Stimulated activated CD4-positive, alpha-beta T cell treated with anti-CD3 and anti-CD28 coated beads, Interleukin-15, amount 100 ng/mL, for 1 hour (primary cell): ENCODE measurements at places on chromosomes 6 and 20.
A peak's percentile ranks its signal among the peaks of the same experiment; 100 is the strongest.

DNA sequence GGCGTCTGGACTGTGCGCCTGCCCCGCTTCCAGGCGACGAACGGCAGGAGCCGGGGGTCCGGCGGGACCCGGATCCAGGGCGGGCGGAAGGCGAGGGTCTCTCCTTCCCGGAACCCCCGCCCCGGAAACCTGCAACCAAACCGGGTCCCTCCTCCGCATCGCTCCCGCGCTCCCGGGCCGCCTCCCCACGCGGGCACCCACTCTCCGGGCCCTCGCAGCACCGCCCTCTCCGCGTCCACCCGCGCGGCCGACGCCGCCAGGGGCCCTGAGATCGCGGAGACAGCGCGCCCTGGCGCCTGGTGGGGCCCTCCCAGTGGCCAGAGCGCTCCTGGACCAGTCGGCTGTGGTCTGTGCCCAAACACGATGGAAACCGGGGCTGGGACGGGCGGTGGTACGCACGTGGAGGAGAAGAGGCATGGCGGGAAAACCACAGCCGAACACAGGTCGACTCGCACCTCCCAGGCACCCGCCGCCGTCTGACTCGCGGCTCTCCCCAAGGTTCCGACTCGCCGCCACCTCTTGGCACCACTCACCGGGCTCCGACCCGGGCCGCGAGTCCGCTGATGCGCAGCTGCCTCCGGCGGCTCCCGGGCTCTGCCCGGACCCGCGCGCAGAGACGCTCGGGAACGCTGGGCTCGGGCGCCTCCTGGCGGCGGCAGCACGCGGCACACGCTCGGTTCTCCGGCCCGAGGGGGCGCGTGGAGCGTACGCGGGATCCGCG is 7.9 kb downstream of the NKX2-2 start:
- DNase-seq: peak; percentile 67

DNA sequence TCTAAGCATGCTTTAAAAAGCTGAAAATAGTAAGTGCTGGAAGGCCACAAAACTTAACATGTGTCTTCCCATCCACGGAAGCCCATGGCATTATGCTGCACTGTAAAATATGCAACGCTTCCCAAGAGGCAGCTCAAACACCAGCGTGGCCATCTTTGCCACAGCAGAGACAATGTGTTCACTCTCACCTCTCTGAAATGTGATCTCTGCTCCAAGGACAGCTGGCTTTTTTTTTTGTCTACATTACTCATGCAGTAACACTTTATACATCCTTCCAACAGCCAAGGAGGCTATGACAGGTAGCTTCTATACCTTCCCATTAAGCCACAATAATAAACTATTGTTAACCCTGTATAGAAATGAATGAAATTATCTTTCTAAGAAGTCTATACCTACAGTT is 49.2 kb downstream of the BLOC1S5 start:
- no peak for DNase-seq

DNA sequence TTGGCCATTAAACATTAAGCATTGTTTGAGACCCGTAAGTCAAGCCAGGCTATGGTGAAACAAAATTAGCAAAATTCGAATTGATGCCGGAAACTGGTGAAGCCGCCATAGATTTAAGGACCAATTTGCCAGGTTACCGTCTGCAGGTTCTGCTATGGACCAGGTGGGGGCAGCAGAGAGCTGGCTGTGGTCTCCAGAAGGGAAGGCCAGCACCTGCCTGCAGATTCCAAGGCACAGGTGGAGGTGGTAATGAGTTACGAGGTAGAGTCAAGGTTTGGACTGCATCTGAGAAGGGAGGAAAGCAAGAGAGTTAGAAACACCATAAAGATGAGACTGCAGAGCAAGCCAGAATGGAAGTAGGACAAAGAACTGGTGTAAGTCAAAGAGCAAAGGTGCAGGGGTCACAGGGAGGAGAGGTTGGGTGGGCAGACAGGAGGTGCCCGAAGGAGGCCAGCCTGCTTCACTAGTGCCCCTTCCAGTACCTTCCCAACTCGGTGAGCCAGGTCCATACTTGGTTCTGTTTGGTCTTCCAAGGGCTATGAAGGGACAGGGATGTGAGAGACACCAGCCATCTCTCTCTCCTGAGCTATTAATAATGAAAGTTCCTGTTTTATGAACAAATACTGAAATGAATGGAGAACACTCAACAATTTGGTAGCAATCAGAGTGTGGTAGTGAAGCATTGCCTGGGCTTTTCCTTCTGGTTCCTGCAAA is 131.6 kb upstream of the ESR1 start:
- peak; percentile 20 for DNase-seq

- no peak for DNase-seq
Measured at GRCh38 chr6:18053078-18053477, 65.6 kb upstream of the KIF13A start.

GRCh38 chr6:149851461-149852110 is 12.6 kb downstream of the LRP11 start:
- no peak for DNase-seq

GRCh38 chr20:58694241-58695083 is 1.9 kb downstream of the NPEPL1 start:
- no peak for DNase-seq

DNA sequence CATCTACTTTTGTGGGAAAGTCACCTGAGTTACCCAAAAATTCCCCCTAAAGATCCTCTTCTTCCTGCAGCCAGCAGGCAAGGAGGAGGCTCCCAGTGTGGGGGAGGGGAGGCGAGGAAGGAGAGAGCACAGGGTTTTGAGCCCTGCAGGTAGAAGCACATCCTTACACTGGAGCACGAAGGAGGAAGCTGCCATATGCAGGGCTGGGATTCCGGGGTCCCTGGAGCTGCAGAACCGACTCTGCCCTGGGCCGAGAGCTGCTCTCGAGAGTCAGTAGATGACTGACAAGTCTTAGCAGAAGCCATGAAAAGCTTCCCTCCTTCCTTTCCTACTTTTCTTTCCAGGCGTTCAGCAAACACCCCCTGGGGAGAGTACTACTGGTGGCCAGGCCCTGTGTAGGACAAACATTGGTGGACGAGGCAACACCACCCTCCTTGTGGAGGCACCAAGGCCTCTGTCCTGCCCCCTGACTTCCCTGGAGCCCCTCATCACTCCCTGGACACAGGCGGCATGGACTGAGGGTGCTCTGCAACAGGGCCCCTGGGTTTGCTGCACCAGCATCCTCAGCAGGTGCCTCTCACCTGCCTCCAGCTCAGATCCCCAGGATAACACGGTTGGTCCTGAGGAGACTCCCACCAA is 211.7 kb upstream of the CST7 start:
- no peak for DNase-seq

GRCh38 chr20:33554914-33555420 is 65.1 kb downstream of the CBFA2T2 start:
- no peak for DNase-seq

DNA sequence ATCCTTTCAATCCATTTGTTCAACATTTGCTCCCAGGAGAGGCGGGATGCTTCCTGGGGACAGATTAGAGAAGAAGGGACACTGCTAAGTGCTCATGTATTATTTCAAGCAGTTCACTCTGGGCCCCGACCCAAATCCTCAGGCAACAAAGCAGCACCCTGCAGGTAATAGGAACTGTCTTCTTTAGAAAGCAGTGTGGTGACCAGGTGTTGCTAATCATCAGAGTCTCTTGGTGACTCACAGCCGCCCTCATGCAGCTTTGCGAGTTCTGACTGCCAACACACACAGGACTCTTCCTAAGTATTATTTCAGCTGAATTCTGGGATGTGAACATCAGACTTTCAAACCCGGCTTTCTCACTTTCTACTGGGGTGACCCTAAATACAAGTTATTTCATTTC is 356.4 kb downstream of the PRKN start:
- DNase-seq: no peak

GRCh38 chr6:28543651-28544610 is 18.2 kb downstream of the GPX5 start:
- no peak for DNase-seq

DNA sequence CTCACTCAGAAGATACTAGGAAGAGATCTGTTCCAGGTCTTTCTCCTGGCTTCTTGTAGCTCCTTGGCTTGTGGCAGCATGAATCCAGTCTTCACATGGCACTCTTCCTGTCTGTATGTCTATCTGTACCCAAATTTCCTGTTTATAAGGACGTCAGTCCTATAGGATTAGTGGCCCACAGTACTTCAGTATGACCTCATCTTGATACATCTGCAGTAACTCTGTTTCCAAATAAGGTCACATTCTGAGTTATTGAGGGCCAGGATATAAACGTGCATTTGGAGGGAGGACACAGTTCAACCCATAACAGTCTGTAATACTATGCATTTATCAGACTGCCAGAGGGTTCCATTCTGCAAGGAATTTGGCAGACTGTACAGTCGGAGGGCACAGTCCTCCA is 57.6 kb upstream of the DYNLRB1 start:
- DNase-seq: no peak

- DNase-seq: no peak
Measured at GRCh38 chr20:8527998-8528723, 396.1 kb downstream of the PLCB1 start.

GRCh38 chr6:113338644-113339043 is 518.5 kb upstream of the MARCKS start:
- no peak for DNase-seq

DNA sequence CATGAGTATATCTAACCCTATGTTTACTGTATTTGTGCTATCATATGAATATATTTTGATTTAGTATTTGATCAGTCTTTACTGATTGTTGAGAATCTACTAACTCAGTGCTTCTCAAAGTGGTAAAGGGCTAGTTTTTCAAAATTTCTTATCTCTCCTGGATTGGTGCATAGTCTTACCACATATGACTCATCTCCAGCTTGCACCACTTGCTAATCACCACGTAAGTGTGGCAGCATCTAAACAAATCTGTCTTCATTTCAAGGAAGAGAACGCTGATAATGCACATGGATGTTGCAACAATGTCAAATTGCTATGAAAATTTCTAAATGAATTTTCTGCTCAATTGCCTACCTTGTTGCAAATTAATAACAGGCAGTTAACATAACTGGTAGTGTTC is 299.5 kb downstream of the PAX1 start:
- no peak for DNase-seq

GRCh38 chr6:42864602-42865001 is 14.8 kb upstream of the RPL7L1 start:
- DNase-seq: no peak

- DNase-seq: no peak
Measured at GRCh38 chr20:14307956-14308355, 29.5 kb downstream of the FLRT3 start.

GRCh38 chr6:43086022-43086658 is 10.0 kb downstream of the PTK7 start:
- no peak for DNase-seq

DNA sequence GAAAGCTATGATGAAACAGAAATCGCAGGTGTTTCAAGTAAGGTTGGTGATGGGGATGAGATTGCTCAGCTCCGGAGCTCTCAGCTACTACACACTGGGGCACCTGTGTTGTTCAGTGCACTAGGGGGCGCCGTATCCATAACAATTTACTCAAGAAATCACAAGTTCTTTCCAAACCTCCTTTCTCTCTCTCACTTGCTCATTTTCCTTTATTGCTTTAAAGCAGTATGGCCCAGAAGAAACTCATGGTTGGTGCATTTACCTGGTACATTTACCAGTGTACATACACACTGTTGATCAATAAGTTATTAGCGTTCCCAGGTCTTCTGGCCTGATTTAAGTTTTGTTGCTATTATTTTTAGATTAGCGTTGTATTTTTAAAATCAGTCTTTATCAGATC is 235.2 kb upstream of the TAB2 start:
- DNase-seq: peak; percentile 72

GRCh38 chr20:22324505-22324904 is 259.9 kb downstream of the FOXA2 start:
- DNase-seq: no peak

DNA sequence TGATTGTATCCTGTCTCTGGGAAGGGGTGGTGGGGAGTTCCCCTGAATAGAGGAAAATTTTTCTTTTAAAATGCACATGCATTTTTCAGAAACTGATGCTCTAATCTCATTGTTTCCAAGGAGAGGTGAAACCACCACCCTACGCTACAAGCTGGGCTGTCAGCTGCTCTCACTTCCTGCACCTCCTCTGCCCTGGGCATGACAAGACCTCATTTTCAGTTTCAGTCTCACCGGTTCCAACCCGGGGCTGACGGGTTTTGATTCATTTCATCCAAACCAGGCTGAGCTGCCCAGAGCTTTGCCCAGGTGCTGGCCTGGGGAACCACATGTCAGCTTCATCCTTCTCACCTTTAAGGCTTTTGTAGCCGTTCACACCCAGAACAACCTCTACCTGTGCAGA is 99.7 kb downstream of the EYA2 start:
- no peak for DNase-seq

DNA sequence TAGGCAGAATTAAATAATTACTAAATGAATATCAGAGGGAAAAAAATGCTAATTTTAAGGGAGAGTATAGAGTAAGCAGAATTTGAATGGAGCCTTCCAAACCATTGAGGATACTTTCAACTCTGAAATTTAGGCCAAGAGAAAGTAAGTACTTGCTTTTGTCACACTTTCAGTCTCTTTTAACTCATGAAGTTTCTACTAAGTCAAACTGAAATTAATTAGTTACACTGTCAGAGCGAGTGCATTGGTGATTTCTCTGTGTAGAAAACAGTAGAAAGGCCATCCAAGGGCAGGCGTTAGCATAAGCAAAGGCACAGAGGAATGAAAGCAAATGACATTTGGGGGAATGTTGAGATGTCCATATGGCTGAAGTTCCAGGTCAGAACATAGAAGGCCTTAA is 92.9 kb downstream of the PLEKHG1 start:
- no peak for DNase-seq

DNA sequence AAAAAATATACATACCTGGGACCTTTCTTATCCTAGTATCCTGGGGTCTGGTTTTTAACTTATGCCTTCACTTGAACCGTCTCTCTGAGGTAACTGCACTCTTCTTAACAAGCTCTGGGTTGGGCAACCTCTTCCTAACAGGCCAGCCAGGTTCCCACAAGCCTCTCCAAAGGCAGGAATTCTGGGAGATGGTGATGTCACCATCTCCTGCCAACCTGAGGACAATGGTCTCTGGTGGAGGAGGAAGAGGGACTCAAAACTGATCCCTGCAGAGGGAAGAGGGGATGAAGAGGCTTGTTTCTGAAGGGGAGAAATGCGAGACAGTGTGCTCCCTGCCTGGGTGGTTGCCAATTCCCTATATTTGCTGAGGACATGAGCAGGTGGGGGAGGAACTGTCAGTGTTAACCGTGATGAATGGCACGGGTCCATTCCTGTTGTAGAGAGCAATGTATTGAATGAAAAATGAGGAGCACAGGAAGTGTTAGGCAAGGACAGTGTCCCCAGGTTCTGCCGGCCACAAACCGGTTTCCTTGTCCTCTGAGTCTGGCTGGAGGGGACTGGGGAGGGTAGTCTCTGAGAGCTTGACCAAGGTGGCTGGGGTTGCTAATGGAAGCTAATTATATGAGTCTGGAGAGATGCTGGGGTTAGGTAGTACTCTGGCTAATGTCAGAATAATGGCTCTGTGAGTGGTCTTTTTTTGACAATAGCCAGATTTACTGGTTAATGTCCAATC is 95.5 kb downstream of the KCNB1 start:
- DNase-seq: no peak

- no peak for DNase-seq
Measured at GRCh38 chr6:113432521-113433334, 424.4 kb upstream of the MARCKS start.

- no peak for DNase-seq
Measured at GRCh38 chr6:133062077-133062476, 179.1 kb upstream of the EYA4 start.

GRCh38 chr6:52399511-52400312 is 20.4 kb upstream of the EFHC1 start:
- DNase-seq: no peak
